Activated T-cell treated with anti-CD3 and anti-CD28 coated beads, Interleukin-2, amount 50 U/mL, for 4 hours (primary cell): ENCODE measurements at places on chromosomes 2 and 18.

- no peak for DNase-seq
These were observed 1.9 kb downstream of the MAP4K3 start for GRCh38 chr2:39435234-39435633.

DNA sequence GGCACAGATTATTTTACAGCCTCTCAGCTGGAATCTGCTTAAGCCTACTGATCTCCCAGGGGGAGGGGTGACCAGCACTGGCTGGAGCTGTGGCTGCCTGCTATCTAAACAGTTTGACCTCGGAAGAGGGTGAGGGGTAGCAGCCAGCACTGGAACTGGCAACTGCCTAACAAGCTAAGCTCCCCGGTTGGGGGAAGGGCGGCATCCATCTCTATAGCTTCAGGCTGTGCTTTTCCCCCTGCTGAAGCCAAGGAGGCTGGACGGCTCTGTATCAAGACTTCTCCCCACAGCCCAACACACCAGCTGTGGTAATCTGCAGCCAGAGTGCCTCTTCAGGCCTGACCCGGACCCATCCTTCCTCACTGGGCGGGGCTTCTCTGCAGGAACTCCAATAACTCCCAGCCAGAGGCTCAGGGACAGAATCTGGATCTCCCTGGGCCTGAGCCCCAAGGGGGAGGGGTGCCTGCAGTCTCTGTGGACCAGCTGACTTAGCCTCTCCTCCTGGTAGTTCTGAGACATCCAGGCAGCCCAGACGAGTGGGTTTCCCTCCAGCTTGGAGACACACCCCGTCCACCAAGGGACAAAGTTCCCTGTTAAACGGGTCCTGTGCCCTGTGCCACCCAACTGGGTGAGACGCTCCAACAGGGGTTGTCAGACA, 560.2 kb downstream of the LRP1B start:
- no peak for DNase-seq

DNA sequence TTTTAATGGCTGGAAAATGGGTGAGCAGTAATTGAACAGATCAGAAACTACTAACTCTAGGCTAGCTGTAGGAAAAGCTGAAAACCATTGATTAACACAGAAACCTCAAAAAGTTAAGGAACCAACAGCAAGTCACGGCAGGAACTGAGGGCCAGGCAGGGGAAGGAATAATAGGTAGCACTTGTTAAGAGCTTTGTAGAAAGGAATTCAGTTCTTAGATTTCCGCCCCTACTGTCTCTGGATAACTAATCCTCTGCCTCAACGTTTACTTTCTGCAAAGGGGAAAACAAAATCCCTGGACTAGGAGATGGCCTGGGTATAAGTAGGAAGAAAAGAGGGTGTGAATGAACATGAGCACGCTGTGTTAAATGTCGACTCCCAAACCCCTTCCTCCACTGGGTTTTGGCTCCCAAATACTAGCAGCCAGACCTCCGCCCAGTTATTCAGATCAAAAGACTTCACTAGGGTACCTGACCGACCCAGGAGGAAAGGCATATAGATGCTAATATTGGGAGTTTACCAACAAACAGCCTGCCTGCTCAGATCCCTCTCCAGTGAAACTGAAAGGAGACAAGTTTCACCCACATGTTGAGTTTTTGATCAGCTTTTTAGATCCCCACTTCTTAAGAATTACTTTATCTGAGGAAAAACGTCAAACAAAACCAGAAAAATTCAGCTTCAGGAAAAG, 12.4 kb downstream of the SMAD2 start:
- no peak for DNase-seq

GRCh38 chr2:47631792-47632398, 151.1 kb upstream of the MSH6 start:
- DNase-seq, result no peak

DNA sequence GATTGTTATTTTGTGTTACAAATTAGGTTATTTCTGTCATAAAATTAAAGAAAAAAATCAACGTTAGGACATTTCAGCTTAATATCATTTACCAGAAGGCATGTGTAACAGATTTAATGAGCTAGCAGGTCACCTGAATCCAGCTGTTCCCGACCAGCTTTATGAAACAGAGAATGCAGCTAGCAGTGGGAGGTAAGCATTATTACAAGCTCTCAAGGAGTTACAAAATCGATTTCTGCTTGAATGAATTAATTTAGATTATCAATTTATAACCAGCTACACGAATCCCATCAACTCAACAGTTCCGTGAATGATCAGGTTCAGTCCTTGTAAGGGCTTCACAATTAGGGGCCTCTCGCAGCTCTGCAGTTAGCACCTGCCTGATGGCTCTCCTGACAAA, 211.9 kb downstream of the PTGR3 start:
- no peak for DNase-seq

DNA sequence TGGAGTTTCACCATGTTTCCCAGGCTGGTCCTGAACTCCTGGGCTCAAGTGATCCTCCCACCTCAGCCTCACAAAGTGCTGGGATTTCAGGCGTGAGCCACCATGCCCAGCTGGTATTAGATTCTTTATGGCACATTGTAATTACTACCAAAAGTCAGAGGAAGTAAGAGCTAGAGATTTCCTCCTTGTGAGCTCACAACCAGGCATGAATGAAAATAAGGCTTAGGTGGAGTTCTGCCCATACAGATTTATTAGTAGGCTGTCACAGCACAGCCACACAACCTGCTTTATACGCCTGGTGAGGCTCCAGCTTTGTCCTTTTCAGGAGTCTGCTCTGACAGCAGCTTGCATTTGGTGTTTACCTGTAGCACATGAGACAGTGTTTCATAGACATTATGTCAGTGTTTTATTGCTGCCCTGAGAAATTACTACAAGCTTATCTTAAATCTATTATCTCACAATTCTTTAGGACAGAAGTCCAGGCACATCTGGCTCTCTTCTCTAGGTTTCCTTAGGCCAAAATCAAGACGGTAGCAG, 156.6 kb downstream of the TANC1 start:
- no peak for DNase-seq

DNA sequence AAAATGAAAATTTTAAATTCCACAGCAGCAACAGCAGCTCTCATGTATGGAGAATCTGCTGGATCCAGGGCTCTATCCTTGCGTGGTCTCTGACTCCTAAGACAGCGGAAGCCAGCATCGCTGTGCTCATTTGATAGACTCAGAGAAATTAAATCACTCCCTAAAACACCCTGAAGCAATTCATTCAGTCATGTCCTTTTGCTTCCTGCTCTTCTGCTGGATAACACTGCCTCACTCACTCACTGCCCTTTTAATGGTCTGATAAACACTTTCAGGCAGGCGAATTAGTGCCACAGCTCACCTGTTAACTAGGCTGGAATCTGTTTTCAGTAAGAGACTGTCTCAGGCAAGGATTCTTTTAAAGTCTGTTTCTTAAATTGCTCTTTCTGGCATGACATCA, 10.0 kb downstream of the WIPF1 start:
- no peak for DNase-seq

GRCh38 chr2:110134025-110134424, 18.4 kb upstream of the MALL start:
- DNase-seq, result no peak

DNA sequence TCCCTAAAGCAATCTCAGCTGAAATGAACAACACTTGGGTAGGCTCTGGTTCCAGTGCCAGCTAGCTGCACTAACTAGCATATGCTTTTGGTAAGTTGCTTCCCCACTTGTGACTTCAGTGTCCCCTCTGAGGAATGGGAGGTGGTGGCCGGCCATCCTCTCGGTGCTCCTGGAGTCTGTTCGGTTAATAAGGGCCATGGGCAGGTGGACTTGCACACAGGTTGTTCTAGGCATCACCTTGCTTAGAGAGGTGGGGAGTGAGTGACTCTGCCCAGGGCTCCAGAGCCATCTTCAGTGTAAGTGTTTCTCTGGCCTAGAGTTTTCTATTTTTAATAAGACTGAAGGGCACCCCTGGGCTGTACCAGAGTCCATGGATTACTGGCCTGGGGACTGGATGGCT, 18.8 kb upstream of the TAF1B start:
- no peak for DNase-seq

DNA sequence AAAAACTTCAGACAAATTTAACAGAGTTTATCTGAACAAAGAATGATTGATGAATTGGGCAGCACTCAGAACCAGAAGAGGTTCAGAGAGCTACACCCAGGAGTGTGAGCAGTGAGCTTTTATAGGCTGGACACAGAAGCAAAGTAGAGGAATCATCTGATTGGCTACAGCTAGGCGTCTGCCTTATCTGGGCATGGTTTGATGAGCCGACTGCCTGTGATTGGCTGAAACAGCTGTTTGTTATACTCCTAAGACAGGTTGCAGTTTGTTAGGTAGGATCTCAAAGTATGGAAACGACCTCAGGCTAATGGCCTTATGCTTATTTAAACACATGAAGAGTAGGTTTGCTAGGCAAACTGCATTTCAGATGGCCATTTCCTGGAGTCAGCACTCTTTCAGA, 188.9 kb downstream of the MYO1B start:
- DNase-seq, result no peak

DNA sequence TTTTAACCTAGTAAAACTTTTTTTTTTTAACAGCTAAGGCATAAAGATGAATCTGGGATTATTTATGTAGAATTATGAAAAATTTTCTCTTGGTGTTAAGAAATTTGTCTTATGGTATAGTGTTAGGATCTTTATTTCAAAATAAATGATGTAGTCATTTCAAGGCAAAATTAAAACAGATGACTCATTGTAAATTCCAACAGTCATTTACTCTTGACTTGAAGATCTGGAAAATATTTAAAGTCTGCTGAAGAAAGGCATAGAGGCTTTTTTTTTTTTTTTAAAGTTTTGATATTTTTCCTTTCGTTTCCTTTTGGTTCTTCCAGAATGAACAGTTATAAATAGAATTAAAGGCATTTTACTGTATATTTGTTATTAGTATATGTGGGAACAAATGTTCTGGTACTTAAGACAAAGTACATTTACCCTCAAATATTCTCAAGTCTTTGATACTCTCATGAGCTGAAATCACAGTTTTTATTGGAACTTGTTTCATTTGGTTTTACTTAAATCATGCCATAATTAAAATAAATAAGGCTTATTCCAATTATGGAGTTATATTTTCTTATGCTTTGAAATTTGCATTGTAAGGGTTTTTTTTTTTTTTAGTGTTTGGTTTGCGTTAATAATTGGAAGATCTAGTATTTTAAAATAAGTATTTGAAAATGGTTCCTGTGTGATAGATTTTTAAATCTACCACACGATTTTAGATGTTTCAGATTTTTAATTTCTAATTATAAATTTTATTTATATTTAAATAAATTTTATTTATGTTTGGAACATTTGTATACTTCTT, 29.9 kb downstream of the GLS start:
- DNase-seq, result no peak

- DNase-seq, result no peak
These were observed 770 bp downstream of the UPP2 start for GRCh38 chr2:158102446-158102845.

DNA sequence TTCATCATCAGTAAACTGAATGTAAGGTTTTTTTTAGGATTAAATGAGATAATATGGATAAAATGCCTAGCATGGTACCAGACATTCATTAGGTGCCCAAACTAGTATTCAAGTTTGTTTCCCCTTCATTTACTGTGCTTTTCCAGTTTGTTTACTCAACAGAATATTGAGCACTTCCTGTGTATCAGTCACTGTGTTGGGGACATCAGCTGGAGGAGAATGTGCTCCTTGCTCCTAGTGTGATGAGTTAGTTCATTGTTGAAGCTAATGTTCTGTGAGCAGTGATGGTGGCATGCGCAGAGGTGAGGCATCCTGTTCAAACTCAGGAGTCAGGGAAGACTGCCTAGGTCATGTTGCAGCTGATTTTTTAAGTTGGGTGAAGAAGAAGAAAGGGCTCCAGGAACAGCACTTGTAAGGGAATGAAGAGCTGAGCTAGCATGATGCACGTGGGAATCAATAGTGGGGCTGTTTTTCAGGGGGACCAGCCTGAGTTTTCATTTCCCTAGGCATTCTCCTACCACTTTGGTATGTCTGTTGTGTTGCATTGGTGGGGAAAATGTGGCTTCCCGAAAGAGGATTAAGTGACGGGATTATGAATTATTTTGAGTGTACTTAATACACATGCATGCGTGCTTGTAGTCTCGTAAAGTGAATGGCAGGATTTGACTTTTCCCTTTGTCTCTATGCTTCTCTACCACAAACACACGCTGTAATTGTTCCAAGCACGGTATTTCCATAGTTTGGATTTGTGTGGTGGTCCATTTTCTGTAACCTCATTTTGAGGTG, 23.7 kb downstream of the TTLL4 start:
- no peak for DNase-seq
